ENCODE measurements at places on chromosomes 4 and X. TPM values are rescaled to one million over a fixed set of nuclear protein-coding genes. Genes with fewer than 3 reads are reported as not detected.

DNA sequence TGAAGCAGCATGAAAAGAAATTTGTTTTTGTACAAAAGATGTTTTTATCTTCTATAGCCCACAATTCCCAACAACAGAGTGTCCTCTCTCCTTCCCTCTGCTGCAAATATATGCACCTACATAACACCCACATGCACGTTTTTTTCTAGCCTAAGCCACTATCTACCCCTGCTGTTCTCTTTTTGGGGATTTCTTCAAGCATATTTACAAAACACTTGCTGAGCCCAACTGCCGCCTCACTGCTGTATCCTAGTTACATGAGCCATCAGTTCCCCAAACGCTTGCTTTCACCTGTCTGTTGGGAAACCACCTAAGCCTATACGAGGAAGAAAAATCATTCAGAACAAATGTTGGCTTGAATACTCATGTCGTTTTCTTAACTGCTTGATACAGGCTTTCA lies 127.2 kb downstream of the CHRNA9 start:
- DNase-seq, result no peak

DNA sequence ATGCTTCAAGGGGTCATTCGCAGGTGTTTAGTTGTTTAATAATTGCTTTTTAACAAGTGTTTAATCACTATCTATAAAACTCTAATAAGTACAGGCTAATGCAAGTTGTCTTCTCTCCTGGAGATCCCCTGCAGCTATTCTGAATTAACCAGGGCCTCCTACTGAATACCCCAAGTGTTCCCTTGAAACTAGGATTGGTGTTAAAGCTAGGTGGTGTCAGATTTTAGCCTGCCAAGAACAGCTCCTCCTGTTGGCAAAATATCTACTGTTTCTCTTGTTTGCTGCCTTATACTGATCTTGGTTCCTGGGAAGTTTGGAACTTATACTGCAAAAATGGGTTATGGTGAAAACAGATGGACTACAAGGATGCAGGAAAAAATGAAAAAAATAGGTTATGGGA lies 26.1 kb upstream of the TMEM154 start:
- DNase-seq, result no peak

GRCh38 chr4:36386691-36387090 lies 105.3 kb downstream of the DTHD1 start:
- DNase-seq, result no peak

FAM90A26 gene
- polyA plus RNA-seq, result not detected

FGB gene
- 8.2 TPM for polyA plus RNA-seq

Measured in right renal pelvis (tissue), 4 donors.